ENCODE measurements at places on chromosomes 6 and 20.

GRCh38 chr20:8798505-8798904 lies 270.4 kb upstream of the PLCB4 start:
- DNase-seq, result no peak

GRCh38 chr6:18053555-18054445 lies 66.4 kb upstream of the KIF13A start:
- no peak for DNase-seq

- DNase-seq, result peak; percentile 69
Measured at GRCh38 chr20:19552221-19553180, 205.6 kb upstream of the RIN2 start.

DNA sequence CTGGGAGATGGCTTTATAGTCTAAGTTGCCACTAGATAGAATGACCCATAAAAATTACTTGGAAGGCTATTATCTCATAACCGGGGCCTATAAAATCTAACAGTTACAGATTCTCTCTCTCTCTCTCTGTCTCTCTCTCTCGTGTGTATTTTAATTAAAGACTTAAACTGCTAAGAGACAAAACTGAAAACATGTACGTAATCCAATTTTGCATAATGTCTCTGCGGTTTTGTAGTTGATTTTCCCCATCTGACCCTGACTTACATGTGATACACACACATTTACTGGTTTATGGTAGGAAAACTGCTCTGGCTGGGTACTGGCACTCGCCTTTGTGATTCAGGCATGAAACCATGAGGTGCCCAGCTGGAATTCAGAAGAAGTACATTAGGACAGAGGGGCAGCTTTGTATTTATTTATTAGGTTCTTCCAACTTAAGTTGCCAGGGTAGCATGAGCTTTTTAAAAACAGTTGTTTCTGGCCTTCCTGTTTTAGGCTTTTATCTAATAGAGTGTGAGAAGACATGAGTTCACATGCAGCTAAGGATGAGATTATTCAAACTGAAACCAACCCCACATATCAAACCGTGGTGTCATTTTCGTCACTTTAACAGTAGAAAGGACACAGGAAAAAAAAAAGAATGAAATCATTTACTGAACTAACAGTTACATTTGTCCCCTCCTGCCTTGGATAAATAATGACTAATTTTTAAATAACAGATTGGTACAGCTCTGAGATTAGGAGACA lies 182.5 kb downstream of the GMPR start:
- DNase-seq, result no peak

DNA sequence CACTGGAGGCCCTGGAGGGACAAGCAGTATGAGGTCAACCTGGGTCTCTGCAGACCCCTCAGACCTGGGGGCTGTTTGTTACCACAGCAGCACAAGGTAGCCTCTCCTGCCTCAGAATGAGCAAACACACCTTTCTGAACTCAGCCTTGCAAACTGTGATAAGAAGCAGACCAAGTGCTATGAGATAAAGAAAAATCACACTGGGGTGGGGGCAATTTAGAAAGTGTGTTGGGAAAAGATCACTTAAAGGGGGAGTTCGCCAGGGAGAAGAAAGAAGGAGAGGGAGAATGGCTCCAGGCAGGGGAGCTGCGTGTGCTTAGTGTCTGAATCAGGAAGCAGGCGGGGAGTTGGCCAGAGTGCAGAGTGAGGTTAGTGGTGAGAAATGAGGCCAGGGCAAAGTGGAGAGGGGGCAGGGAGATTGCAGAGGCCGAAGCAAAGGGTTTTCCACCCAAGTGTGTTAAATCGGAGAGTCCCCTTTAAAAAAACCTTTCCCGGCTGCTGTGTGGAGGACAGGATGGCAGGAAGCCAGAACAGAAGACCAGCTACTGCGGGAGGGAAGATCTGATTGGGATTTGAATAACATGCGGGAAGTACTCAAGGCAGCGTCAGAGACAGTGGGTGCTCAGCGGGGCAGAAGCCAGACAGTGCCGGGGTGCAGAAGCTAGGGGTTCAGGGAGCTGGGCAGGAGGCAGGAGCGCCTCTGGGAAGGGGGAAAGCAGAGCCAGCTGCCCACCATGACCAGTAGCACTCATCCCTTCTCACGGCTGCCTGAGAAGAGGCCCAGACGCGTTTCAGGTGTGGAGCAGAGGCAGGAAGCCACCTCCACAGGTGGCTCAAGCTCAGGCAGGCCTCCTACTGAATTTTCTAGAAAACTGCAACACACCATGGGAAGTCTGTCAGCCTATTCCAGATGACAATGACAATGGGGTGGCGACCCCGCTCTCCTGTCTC lies 9.0 kb downstream of the ADA start:
- peak; percentile 72 for DNase-seq

DNA sequence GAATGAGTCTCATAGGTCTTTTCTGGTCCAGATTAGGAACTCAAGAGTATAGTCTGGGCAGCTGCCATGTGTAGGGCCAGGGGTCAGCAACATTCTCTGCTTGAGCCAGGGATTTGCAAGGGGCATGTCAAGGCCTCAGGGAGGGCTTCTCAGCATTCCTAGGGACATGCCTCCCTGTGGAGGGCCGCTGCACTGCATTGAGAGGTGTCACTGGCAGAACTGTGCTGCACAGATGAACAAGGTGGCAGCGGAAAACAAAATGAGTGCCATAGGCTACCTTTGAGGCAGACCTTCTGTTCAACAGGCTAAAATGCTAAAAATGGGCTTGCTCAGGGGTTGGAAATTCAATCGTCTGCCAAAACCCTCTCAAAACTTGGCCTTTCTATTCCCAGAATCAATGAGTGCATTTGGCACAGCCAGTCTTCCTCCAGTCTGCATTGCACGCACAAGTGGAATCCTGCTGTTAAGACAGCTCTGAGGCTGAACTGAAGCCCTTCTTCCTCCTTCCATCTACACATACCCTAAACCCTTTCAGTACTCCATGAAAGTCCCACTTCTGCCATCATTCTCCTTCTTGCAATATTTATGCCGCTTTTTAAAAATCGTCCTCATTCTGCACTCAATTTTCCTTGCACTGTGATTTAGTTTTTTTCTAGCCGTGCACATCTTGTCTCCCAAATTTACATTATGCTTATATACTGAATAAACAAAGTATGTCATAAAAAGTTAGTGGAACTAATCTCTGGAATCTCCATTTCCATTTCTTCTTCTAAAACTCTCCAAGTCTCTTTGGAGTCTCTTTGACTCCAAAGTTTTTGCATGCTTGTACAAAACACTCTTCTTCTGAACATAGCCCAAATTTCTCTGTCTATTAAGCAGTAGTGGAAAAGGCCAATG lies 51.7 kb downstream of the SLC26A8 start:
- no peak for DNase-seq

DNA sequence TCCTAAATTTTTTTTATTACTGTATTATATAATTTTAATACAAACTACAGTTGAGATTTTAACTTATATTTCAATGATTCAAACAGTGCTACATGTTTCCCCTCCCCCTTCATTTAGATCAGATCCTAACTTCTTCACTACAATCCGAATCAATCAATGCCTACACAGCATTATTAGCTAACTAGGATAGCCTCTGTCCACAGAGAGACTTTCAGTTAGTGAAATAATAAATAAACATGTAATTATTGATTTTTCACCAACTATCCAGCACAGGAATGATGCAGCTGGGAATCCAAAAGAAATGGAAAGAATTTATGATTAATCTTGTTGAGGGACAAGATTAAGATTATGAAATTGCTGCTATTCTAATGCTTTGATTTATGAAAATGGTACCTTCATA lies 163.7 kb downstream of the PHF3 start:
- no peak for DNase-seq

DNA sequence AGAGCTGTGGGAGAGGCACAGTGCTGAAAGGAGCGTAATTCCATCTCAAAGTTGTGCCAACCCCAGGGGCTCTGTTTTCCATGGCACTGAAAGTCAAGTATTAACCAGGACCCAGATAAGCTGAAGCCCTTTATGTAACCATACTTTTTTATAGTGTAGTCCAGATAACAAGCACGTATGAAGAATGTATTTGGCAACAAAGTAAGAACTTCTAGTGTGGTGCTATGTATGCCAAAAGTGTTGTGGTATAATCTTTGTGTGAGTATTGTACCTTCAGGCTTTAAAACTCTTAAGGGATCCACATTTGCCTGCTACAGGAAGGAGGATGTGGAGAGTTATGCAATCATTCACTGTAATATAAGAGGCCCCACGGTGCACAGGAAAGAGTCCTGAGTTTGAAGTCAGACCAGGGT lies 129.4 kb downstream of the IBTK start:
- DNase-seq, result no peak

- DNase-seq, result no peak
Measured at GRCh38 chr6:12200761-12201160, 89.4 kb upstream of the EDN1 start.

- no peak for DNase-seq
Measured at GRCh38 chr6:20211941-20212391, 303 bp downstream of the MBOAT1 start.

- DNase-seq, result no peak
Measured at GRCh38 chr6:3176562-3177355, 19.4 kb upstream of the TUBB2A start.

DNA sequence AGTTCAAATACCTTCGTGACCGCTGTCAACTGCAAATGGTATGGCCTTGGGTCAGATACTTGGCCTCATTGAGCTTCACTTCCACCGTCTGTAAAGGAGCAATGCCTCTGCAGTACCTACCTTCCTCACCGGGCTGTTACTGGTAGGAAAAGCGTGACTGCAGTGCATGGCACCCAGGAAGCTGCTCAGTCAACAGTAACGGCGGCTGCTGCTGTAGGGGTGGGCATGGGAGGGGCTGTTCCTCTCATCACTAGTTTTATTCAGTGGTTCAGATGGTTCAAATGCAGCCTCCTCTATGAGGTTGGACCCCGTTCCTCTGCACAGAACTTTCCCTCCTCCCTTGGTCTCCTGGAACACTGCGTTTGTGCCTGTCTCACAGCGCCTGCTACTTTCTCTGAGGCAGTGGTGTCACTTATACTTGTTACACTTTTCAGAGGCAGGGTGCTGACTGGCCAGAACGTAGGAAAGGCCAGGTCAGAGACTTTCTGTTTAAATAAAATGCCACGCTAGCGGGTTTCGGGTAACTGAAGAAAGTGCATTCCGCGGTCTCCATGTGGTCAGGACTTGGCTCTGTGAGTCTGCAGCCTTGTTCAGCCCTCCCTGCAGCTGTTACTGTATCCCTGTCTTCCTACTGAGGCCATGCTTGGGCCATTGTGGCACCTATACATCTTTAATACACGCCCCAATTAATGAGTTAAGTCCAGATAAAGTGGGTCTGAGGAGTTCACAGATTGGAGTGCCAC lies 279.6 kb downstream of the NRN1 start:
- DNase-seq, result no peak

- DNase-seq, result no peak
Measured at GRCh38 chr6:135586844-135587243, 89.3 kb upstream of the AHI1 start.

DNA sequence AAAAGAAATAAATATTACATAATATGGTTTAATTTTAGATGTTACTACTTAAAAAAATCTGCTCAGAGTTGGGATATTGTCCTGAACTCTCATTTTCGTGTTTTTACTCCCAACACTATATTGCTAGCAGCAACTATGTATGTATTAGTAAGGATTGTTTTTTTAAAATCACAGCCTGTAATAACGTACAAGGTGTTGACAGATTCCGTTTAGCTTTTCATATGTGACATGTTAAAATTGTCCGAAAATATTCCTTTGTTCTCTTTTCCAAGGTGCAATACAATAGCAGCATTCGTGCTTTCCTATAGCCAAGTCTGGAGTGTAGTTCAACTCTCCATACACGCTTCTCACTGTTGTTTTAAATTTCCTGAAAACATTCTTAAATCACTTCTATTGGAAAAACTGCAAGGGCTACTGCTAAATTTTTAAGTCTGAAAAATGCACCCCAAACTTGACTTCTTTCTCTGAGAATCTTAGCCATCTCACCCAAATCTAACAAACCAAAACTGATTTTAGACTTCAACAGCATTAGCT lies 59.0 kb upstream of the HFE start:
- no peak for DNase-seq

GRCh38 chr6:36361071-36361470 lies 24.4 kb upstream of the BNIP5 start:
- no peak for DNase-seq
